Naive thymus-derived CD4-positive, alpha-beta T cell (primary cell): ENCODE measurements at places on chromosomes 2 and 18. TPM values are rescaled to one million over a fixed set of nuclear protein-coding genes. Genes with fewer than 3 reads are reported as not detected.

The MYOM1 gene
- 0.83 TPM for polyA plus RNA-seq

The PLGLB1 gene
- 0.85 TPM for polyA plus RNA-seq

The TRIM43 gene
- polyA plus RNA-seq: not detected

The CXCR1 gene
- 0.20 TPM for polyA plus RNA-seq

The MYL12A gene
- 2,490 TPM for polyA plus RNA-seq

The CTAGE1 gene
- polyA plus RNA-seq: not detected
